ENCODE measurements at places on chromosomes 1 and 21.

- DNase-seq, result no peak
These were observed 16.6 kb downstream of the MTARC2 start for GRCh38 chr1:220764757-220765156.

DNA sequence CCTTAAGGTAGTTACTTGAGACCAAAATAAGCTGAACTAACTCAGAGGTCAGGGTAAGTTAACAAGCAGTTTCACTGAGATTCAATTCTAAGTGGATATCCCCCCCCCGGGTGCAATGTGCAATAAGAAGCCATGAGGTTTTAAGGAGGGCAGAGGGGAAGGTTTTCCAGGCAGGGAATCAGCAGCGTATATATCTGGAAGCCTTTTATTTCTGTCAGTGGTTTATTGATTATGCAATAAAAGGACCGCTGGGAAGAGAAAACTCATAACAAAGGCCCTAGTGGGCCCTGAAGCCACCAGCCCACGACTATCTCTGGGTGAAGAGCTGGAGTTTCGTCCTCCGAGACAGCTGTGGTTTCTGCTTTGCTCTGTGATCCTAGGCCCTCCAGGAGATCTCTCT, 53.1 kb upstream of the CTPS1 start:
- no peak for DNase-seq

DNA sequence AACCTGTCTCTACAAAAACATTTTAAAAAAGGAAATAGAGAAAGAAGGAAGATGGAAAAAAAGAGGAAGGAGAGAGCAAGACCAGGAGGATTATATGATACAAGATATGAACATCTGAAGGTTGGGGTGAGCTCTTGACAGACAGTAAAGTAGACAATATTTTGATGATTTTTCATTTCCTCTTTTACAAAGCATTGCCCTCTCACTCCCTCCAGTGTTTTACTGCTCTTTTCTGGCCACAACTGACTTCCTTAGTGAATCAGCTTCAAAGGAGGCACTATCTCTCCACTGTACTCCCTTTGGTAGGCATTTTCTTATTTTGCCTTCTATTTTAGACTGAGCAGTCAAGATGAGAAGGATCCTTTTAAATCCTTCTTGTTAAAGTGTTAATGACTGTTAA, 296.7 kb downstream of the KCTD3 start:
- DNase-seq, result no peak

- no peak for DNase-seq
These were observed 3.2 kb downstream of the PLA2G2E start for GRCh38 chr1:19920132-19920710.

GRCh38 chr1:60848583-60849188, 233.7 kb upstream of the NFIA start:
- no peak for DNase-seq

All from vagina (tissue), 2 donors.